Endodermal cell (in vitro differentiated cells): ENCODE measurements at places on chromosomes 3 and 15. TPM values are rescaled to one million over a fixed set of nuclear protein-coding genes. Genes with fewer than 3 reads are reported as not detected.

Gene MESP1
- total RNA-seq: 0.22 TPM in 1 of 2 replicates, not detected in the other

Gene ARHGEF26
- 9.3 and 10.1 TPM in 2 replicates for total RNA-seq

Gene ARGFX
- not detected in 3 replicates for total RNA-seq

GRCh38 chr3:156687023-156687422 is 12.6 kb downstream of the TIPARP start:
- no peak for DNase-seq
- H3K27me3 ChIP-seq: no peaks in the 10 kb centered on the region
- no peak overlapping the region for H3K27ac ChIP-seq
- H3K36me3 ChIP-seq: peaks cover 48% of the 10 kb centered on the region

GRCh38 chr3:62727536-62727935 is 147.7 kb downstream of the CADPS start:
- H3K36me3 ChIP-seq: no peaks in the 10 kb centered on the region
- no peak for DNase-seq
- no peak overlapping the region for H3K4me3 ChIP-seq
- H3K4me1 ChIP-seq: no peaks in the 10 kb centered on the region

DNA sequence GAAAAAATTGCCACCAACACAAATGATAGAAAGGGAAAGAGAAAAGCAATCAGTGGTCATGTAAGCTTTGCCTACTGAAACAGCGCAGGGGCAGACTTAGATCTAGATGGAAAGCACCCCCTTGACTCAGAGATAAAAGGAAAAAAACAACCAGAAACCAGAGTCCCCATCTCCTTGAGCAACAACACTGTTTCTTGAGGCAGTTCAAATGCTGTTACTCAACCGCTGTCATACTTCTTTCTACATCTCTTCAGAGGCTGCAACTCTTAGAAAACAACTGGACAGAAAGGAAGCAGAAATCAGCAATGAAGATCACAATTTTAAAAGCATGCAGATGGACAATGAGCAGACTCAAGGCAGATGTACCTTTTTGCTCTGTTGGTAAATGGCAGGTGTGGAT is 36.5 kb downstream of the FSIP1 start:
- no peak overlapping the region for H3K4me3 ChIP-seq
- H3K4me1 ChIP-seq: no peaks in the 10 kb centered on the region
- no peak overlapping the region for H3K27ac ChIP-seq
- no peak for DNase-seq
- H3K36me3 ChIP-seq: no peaks in the 10 kb centered on the region

GRCh38 chr3:137205394-137206045 is 247.7 kb downstream of the IL20RB start:
- DNase-seq: no peak
- H3K36me3 ChIP-seq: no peaks in the 10 kb centered on the region
- no peak overlapping the region for H3K27ac ChIP-seq

DNA sequence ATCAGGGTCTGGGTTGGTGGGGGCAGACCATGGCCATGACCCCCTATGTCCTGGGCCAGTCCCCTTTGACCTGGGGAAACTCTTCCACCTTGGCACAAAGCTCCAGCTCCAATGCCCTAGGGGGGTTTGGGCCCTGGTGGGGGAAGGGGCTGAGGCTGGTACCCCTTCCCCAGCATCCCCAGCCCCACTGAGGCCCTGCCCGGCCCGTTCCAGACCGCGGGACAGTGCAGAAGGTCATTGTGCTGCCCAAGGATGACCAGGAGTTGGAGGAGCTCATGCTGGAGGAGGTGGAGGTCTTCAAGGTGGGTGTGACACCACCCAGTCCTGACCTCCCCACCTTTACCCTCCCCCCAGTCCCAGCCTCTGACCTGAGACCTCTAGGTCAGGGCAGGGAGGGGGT is 6.2 kb upstream of the GNAT1 start:
- no peak overlapping the region for H3K4me3 ChIP-seq
- peaks cover 6% of the 10 kb centered on the region for H3K4me1 ChIP-seq
- DNase-seq: no peak
- no peak overlapping the region for H3K27ac ChIP-seq

- no peaks in the 10 kb centered on the region for H3K27me3 ChIP-seq
- H3K27ac ChIP-seq: no peak overlapping the region
- DNase-seq: no peak
- no peaks in the 10 kb centered on the region for H3K36me3 ChIP-seq
- no peak overlapping the region for H3K4me3 ChIP-seq
- no peaks in the 10 kb centered on the region for H3K4me1 ChIP-seq
Observed at GRCh38 chr3:94978084-94978483, 915.2 kb downstream of the NSUN3 start.

DNA sequence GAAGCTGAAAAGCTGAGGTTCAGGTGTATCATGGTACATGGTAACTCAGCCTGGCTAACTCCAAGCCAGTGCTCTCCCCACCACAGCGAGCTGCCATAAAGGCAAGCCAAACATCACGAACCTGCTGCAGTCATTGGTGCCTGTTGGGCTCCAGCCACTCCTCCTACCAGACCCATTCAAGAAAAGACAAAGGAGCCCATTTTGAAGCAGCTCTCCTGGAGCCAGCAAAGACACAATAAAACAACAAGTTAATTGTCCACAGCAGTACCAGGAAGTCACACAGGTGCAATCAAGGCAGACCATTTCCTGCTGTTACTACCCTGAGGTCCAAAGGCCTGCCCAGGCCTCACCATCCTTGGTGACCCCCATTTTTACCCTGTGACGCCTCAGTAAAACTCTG is 77.6 kb downstream of the DAPK2 start:
- peak; percentile 38 for DNase-seq
- H3K4me1 ChIP-seq: peaks cover 24% of the 10 kb centered on the region
- no peak overlapping the region for H3K4me3 ChIP-seq
- no peaks in the 10 kb centered on the region for H3K27me3 ChIP-seq

DNA sequence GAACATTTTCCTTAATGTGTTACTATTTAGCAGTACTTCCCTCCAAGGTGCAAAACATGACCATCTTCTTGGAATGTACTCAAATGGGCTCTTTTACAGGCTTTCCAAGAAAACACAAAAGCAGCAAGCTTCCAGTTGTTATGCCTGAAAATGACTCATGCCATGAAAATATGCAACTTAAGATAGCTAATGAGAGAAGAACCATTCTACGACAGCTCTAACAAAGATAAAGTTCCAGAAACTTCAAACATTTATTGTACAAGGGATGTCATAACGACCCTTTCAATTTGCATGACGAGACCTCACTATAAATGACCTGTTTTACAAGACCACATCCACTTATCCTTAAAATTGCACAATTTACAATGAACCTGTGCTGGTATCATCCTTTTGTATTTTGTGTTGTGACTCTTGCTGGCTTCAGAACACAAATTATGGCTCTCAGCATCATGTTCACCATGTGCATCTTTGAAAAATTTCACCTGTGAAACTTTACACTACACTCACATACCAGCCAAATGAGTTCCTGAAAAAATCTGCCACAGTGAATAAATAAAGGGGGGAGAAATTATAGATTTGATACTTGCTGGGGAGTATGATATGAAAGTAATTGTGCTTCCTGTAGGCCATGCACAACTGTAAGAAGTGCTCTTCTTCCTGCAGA is 433.7 kb downstream of the MAGI1 start:
- no peak for DNase-seq
- no peak overlapping the region for H3K4me3 ChIP-seq
- H3K27me3 ChIP-seq: no peaks in the 10 kb centered on the region
- no peaks in the 10 kb centered on the region for H3K4me1 ChIP-seq
